Activated T-helper 9 cell treated with anti-CD3 and anti-CD28 coated beads, Interleukin-2, amount 50 U/mL, for 16 hours (primary cell): ENCODE measurements at places on chromosomes 6 and 20.

- DNase-seq: no peak
Measured at GRCh38 chr6:18343741-18344140, 43.4 kb upstream of the RNF144B start.

- no peak for DNase-seq
Measured at GRCh38 chr6:2021713-2022125, 223.7 kb downstream of the GMDS start.

DNA sequence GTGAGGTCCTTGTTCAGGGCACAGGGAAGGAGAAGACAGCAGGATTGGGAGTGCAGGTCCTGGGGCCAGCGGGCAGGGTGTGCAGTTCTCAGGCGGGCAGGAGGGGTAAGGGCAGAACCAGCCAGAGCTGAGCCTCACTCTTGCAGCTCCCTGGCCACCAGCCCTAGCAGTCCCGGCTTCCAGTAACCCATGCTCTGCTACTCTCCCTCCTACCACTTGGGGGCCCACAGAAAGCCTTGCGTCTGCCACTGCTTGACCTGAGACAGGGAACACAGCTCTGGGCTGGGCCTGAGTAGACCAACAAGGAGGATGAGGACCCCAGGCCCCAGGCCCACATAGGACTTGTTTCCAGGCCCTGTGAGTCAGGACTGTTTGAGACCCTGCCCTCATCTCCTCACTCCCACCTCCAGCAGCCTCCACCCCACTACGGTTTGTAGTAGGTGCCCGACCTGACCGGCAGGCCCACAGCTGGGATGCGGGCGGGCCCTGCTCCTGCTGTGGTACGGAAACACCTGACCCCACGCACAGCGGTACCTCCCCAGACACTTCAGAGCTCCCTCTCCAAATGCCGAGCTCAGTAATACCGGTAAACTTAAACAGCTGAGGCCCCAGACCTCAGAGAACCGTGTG lies 39.2 kb downstream of the KCNK5 start:
- no peak for DNase-seq

DNA sequence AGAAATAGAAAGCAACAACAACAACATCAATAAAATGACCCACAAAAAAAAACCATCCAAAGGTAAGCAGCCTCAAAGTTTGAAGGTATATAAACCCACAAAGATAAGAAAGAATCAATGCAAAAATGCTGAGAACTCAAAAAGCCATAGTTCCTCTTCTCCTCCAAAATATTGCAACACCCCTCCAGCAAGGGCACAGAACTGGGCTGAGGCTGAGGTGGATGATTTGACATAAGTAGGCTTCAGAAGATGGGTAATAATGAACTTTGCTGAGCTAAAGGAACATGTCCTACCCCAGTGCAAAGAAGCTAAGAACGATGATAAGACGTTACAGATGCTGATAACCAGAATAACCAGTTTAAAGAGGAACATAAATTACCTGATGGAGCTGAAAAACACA lies 188.8 kb upstream of the BTBD3 start:
- DNase-seq: no peak

DNA sequence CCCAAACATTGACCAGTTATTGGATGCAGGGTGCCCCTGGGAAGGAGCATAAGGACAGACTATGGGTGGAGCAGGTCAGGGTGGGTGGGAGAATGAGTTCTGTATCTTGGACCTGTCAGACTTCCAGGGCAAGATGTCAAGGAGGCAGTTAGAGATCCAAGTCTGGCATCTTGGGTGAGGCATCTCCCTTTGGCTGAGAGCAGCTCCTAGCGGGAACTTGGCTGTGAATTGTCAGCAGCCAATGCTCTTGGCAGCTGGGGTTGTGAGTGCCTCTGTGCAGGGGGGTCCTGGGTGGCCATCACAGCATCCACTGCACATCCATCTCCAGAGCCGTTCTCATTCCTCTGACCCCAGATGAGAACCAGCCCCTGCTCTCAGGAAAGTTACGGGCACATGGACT lies 117.0 kb upstream of the MYL9 start:
- no peak for DNase-seq

- DNase-seq: no peak
Measured at GRCh38 chr6:51892750-51893149, 194.7 kb downstream of the PKHD1 start.

- no peak for DNase-seq
Measured at GRCh38 chr20:17786221-17786718, 86.5 kb downstream of the BANF2 start.

DNA sequence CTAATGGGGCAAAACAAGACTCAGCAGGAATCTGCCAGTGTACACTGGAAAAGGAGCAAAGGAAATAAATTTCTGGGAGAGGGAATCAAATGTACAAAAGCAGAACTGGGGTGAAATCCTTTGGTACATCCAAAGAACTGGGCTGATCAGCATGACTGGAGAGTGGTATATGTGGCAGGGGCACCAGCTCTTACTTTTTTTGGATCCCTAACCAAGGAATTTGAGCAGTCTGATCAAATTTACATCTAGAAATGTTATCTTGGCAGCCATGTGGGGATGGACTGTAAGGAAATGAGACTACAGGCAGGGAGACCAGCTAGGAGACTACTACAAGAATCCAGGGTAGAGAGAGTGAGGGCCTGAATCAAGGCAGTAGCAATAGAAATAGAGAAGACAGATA lies 1.2 kb upstream of the ZSCAN31 start:
- DNase-seq: no peak

- no peak for DNase-seq
Measured at GRCh38 chr6:1915226-1915625, 305.5 kb downstream of the FOXC1 start.

DNA sequence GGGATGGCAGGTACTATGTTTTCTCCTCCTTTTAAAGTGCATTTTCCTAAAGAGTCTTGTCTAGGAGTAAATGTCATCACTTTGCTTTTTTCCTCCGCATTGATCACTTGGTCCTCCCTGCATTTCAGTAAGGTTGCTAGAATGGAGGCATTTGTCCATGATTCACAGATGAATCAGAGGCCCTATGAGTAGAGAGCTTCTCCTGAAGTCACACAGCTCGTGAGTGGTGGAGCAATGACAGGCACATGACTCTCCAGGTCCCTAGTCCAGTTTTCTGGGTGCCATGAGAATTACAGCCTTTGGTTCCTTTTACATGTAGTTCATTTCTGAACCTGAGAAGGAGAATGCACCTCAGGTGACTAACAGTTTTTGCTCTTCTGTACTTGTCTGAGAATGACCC lies 50.5 kb downstream of the HLA-A start:
- DNase-seq: no peak

DNA sequence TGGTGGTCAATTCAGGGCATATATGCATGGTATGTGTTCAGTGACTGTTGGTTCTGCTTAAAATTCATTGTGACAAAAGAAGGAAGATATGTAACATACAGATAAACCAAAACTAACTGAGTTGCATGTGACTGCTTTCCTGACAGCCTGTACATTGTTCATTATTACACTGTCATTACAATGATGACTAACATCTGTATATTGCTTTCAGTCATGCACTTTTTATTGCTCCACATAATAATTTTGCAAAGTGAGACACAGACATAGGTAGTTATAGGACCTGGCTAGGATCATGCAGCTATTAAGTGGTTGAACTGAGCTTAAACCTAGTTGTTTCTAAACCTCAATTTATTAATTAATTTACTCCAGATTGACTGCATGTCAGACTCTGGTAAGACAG lies 703.2 kb downstream of the HDGFL1 start:
- DNase-seq: no peak

GRCh38 chr6:29502597-29502996 lies 14.8 kb upstream of the MAS1L start:
- DNase-seq: no peak

- peak; percentile 58 for DNase-seq
Measured at GRCh38 chr20:38842558-38842981, 37.1 kb downstream of the PPP1R16B start.

DNA sequence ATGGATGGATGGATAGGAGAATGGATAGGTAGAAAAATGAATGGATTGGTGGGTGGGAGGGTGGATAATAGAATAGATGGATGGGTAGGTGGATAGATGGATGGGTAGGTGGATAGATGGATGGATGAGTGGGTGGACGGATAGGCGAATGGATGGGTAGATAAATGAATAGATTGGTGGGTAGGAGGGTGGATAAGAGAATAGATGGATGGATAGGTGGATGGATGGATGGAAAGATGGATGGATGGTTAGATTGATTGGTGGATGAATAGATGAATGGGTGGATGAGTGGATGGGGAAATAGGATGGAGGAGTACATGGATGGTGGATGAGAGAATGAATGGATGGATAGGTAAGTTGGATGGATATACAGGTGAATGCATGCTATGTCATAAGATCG lies 110.5 kb downstream of the CEBPB start:
- no peak for DNase-seq

- DNase-seq: no peak
Measured at GRCh38 chr20:58712806-58713731, 20.5 kb downstream of the NPEPL1 start.

GRCh38 chr20:15895560-15896084 lies 677.6 kb downstream of the KIF16B start:
- no peak for DNase-seq

GRCh38 chr6:150260931-150261330 lies 107.9 kb upstream of the IYD start:
- DNase-seq: no peak

DNA sequence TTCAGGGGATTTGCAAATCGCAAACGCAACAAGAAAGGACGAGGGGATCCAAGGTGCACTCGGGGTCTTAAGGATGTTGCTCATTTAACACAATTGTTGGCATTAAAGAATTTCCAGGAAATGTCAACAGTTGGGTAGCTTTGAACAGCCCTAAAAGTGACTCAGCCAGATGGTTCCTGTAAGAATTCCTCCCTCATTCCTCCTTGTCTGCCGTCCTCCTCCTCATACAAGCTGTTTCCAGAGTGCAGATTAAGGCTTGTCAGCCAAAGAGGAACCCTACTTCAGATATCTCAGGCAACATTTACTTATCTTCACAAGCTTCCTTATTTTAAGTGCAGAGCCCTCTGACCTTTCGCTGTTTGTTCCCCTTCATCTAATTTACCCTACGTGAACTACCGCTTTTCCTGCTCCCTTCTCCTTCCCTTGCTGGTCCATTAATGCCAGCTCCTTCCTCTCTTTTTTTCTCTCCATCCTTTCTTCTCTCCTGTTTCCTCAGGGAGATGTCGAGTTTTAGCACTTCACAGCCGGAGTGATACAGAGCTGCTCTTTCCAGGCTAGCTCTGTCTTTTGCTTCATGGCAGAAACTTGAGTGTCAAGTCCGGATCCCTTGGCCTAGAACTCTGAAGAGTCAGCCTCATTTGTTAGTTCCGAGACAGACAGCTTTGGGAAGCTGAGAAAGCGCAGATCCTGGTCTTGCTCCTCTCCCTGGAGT lies 26.1 kb upstream of the TBC1D7 start:
- no peak for DNase-seq

DNA sequence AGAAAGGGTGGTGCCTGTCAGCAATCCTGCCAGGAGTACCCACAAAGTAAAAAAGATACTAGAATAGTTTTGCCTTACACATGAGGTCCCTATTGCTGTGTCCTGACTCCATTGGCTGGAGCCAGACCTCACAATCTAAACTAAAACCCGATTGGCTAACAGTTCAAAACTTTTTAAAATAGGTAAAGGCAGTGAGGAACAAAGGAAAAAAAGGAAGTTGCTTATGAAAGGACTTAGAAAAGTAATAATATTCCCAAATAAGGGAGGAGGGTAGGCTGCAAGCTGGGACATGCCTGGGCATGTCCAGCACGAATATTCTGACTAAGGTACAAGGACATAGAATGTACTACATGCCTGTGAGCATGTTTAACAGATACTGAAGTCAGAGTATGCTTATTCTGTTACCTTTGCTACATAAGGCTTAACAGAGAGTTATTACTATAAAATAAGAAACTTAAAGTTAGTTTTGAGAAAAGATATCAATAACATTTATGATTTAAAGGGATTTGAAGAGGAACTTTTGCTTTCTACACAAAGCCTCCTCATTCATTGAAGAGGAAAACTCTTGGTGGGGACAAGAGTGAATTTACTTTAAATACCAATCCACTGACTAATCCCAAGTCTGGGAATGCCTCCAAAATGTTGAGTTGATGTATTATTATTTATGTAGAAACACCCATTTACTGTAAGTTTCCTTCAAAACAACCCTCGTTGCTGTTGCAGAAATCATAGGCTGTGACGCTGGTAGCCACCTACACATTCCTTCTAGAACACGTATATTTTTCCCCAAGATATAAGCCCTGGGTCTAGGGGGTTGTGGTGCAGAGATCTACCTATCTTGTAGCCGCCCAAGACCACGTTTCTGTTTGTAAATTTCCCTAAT lies 8.2 kb upstream of the MTHFD1L start:
- no peak for DNase-seq

DNA sequence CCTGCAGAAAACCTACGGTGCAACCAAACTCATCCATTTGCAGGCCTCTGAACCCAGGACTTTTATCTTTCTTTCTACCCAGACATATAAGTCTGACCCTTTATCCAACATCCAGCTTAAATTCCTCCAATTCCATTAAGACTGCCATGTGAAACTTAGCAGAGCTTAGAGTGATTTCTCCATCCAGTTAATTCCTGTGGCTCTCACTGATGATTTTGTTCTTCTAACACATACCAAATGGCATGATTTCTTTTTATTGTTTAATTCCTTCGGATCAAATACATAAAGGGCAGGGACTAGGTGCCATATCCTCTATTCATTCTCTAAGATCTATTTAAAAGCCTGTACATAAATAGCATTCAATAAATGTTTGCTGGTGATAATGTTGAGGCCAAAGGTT lies 92.9 kb downstream of the TASP1 start:
- no peak for DNase-seq

DNA sequence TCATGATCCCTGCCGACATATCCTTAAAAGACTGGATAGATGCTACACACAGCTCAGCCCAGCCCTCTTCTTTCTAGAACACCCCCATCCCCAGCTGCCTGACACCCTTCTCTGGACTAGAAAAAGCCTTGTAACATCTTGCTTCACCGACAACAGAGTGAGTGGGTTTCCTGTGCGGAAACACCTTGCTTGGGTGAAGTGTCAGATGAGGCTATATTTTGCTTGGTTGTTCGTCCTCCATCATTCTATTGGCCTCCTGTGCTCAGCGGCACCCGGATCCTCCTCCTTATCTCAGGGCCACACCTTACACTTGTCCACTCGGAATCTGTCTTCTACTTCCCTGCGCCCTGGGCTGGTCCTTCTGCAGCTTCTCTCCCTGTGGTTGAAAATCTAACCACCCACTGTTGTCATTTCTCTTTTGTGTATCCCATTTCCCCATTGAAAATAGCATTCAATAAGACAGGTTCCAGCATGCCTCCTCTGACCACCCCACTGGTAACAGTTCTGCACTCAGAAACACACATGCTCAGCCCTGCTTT lies 101.3 kb upstream of the MLN start:
- no peak for DNase-seq

- no peak for DNase-seq
Measured at GRCh38 chr6:70663881-70664466, 3.7 kb upstream of the SMAP1 start.

GRCh38 chr6:36757206-36757605 lies 59.6 kb downstream of the RAB44 start:
- no peak for DNase-seq

GRCh38 chr20:25543068-25543467 lies 42.3 kb downstream of the NINL start:
- DNase-seq: no peak

GRCh38 chr20:63176034-63176426 lies 39.9 kb downstream of the YTHDF1 start:
- no peak for DNase-seq

GRCh38 chr6:167350731-167351655 lies 26.1 kb downstream of the TTLL2 start:
- DNase-seq: peak; percentile 84

- no peak for DNase-seq
Measured at GRCh38 chr20:4750381-4750780, 28.7 kb downstream of the PRND start.

- no peak for DNase-seq
Measured at GRCh38 chr20:19945732-19946670, 71.2 kb upstream of the NAA20 start.
